BJ (cell line): ENCODE measurements at places on chromosomes 2 and 18. TPM values are rescaled to one million over a fixed set of nuclear protein-coding genes. Genes with fewer than 3 reads are reported as not detected.

- DNase-seq: no peak
These were observed 232.2 kb downstream of the TTC32 start for GRCh38 chr2:19669559-19669958.

GRCh38 chr2:234754126-234754525, 197.7 kb upstream of the SH3BP4 start:
- DNase-seq: no peak

FIGN gene
- polyA plus RNA-seq: 2.4 and 3.0 TPM in 2 replicates

GRCh38 chr2:105455488-105456003, 56.7 kb upstream of the FHL2 start:
- peak; percentile 97 for DNase-seq

DNA sequence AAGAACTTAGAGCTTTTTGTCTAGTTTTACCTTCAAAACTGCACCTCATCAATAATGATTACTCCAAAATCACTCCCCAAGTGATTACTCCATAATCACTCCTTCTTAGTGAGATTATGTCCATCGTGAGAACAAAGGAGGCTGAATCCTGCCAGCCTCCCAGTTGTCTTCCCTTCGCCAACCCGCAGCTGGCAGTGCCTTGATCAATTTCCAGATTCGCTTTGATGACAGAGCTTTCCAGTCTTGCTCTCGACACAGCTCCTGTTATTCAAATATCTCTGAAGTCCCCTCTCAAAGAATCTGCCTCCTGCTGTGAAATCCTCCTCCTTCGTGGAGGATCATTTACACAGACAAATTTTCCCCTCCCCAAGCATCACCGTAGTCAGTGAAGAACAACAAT, 237.7 kb downstream of the EIPR1 start:
- DNase-seq: no peak

- DNase-seq: peak; percentile 54
These were observed 275.2 kb downstream of the IRS1 start for GRCh38 chr2:226524381-226524843.

DNA sequence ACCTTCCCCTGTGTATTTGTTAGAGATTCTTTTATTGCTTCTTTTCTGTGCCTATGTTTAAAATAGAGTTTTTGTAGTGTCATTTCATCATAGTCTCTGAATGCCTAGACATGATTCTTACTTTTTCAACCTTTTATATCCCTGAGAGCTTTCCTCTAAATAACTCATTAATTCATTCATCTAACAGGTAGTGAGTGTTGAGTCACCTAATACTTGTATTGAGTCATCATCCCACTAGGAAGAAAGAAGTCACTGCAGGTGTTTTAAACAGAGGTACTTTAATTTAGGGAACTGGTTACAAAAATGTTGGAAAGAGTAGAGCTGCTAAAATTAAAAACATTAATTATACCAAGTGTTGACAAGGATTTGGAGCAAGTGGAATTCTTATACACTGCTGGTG, 18.5 kb upstream of the NMS start:
- DNase-seq: no peak

GRCh38 chr2:57598551-57598950, 448.1 kb upstream of the VRK2 start:
- DNase-seq: no peak

- no peak for DNase-seq
These were observed 40.0 kb downstream of the RNU4ATAC start for GRCh38 chr2:121570667-121571055.

DNA sequence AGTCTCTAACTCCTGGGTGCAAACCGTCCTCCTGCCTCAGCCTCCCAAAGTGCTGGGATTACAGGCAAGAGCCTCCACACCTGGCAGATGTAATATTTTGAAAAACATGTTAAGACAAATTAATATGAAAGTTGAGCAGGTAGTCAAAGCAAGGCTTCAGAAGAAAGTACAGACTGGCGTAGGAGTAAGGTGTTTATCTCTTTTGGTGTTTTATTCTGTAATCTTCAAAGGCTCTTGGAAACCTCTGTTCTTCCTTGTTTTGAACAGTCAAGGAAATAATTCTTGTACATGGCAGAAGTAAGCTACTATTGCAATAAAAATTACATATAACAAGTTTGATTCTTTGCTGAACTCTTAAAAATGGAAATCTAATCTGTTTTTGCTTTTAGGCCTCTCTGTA, 5.3 kb downstream of the RNF138 start:
- DNase-seq: no peak

- no peak for DNase-seq
These were observed 120.9 kb downstream of the FAM210A start for GRCh38 chr18:13605477-13605876.
